ENCODE measurements at places on chromosomes 4 and X.

- DNase-seq, result no peak
These were observed 20.4 kb downstream of the USP46 start for GRCh38 chr4:52638717-52639116.

DNA sequence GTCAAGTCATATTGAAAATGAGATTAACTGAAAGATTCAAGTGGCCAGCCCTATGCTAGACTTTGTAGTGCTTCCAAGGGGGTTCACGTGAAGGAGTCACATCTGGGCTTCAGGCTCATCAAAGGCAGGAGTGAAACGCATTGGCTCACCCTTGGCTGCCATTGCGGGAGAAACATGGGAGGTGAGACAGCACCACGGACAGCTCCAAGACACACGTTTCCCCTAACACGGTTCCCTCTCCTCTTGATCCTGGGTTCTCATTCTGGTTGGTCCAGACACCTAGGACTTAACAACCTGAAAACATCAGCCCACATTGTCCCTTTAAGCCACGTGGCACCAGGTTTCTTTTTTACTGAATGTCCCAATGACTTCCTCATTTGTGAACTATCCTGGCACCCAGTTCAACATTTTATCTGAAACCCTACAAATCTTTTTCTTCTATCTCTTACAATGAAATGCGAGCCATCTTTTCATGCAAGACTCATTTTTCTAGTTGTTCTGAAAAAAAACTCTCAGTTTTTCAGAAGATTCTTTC lies 279.0 kb upstream of the VCX3A start:
- DNase-seq, result no peak

GRCh38 chr4:185118876-185119275 lies 24.2 kb upstream of the SLC25A4 start:
- no peak for DNase-seq

DNA sequence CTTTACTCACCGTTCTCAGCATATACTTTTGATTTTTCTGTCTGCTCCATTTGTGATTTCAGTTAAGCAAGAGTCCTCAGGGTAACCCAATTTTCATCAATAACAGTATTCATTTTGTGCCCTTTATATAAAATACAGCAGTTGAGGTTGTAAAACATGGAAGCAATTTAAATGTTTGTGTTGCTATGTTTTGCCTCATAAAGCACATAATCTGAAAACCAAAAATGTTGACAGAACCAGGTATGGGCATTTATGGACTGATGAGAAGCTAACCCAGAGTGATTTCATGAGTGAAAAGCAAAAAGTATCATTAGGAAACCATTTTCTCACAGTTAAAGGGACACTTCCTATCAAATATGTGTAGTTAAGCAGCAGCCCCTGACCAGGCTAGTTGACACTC lies at the start of gene ASIC5:
ASIC5 (minus strand) TSS at position 101 of the 400 bp plus-strand sequence; CDS start at position 50, 51 bp downstream.
- DNase-seq, result no peak

DNA sequence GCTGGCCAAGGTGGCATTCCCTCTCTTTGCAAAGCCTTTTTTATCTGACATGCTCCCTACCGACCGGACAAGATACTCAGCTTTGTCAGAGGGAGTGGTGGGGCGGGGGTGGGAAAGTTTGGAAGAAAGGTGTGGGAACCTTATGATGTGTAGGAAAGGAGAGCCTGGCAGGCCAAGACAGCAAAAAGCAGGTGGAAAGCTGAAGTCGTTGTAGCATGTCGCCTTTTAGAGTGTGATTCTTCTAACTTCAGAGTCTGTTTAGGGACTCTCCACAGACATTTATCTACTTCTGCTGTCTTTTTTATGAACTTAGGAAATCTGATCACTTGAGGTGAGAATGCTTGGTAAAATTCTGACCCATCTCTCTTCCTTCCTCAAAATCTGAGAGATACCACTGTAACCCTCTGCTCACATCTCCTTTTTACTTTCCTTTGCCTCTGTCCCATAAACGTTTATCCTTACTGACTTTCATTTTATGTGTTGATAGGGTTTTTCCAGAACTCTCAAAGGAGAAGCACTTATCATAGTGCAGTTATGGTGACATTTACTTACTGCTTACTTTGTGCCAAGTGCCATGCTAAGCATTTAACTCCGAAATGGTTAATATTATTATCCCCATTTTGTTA lies 8.2 kb upstream of the RUFY3 start:
- no peak for DNase-seq

GRCh38 chr4:155675709-155676429 lies 9.2 kb downstream of the GUCY1A1 start:
- no peak for DNase-seq

DNA sequence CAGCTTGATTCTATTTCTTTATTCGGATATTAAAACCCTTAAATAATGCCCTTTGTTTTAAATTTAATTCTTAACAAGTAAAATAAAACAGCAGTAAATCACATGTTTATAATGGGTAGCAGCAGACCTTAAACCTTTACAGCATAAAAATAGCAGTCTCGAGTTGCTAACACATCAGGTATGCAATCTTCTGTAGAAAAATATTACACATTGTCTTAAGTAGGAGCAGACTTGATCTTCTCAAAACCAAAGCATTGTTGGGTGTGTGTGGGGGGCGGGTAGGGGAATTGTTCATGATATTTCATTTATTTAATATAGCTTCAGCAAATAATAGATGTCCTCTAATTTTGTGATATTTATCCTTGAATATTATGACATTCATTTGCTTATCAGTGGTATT lies 331.4 kb downstream of the PCDH7 start:
- no peak for DNase-seq

GRCh38 chrX:38216642-38217041 lies 4.0 kb downstream of the SRPX start:
- DNase-seq, result no peak

DNA sequence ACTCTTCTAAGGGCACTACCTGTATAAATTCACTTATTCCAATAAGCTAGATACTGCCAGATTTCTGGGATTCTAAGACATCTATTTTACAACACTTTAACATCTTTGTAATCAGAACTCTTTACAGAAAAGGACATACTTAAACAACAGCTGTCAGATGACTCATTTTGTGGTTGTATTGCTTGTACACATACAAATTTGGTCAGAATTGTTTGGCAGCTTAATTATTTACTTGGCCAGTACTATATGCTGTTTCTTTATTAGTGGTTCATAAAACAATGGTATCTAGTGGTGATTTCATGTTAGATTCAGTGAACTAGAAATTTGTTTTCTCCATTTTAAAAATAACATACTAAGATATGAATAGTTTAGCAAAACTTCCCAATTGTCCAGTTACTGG lies 27.2 kb downstream of the PALLD start:
- DNase-seq, result no peak

- no peak for DNase-seq
These were observed 48.1 kb downstream of the RAB40AL start for GRCh38 chrX:102985192-102985591.

GRCh38 chrX:30196322-30196721 lies 19.0 kb upstream of the MAGEB2 start:
- no peak for DNase-seq

- no peak for DNase-seq
These were observed 99.1 kb downstream of the ARHGAP10 start for GRCh38 chr4:147830987-147831386.

DNA sequence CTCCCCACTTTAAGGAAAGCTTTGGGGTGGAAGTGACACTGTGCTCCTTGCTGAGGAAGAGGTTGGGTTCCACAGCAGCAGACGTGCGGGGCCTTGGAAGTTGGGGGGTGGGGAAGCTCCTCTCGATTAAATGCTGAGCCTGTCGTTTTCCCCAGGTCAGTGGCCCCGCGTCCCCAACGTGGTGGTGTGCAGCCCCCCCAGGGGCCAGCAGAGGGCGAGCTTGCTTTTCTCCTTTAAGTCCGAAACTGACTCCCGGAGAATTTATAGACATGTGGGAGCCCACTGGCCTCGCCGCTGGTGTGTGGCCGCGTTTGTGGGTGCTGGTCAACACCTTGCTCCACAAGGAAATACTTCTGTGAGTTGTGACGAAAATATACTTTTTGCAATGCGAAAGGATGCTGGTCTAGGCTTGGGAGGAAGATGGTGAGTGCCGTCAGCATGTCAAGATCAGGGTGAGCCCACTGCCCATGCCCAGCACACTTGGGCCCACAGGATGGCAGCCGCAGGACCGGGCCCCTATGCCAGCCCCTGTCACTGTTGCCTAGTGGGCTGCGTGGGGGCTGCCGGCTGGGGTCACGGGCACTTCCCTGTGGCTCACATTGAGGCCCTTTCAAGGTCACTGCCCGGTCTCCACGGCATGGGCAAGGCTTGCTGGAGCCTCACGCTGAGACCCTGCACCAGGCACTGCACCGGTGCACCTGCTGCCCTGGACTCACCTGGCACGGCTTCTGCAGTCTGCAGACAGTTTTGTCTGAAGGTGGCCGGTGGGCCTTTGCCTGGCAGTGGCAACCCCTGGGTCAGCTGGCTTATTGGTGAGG lies 9.4 kb downstream of the UVSSA start:
- DNase-seq, result peak; percentile 16

- DNase-seq, result no peak
These were observed 18.7 kb upstream of the ZNF827 start for GRCh38 chr4:145957302-145957701.

- DNase-seq, result no peak
These were observed 77.3 kb downstream of the FAM184B start for GRCh38 chr4:17704020-17704650.

DNA sequence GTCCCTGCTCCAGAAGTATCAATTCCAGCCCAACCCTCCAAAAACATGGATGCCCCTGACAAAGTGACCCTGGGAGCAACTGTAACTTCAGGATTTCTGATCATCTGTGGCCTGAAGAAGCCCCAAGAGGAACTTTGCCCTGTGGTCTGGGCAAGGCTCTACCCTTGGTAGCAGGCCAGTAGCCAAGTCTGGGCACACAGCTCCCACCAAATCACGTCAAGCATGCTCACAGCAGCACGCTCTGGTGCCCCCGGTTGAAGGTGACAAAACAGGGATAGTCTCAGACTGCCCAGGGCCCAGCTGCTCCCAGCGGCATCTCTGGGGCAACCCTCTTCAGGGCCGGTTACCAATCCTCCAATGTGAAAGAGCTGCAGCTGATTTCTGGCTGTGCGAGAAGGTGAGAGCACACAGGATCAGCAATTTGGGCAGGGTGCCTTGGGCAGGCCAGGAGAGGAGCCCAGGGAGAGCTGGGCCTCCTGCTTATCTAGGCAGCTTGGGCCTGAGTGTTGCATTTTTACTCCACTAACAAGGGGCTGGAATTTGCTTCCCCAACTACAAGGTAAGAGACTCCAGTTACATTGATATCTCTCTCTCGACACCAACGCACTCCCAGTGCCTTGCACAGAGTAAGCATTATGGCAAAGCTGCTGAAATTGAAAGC lies 418.1 kb downstream of the BCOR start:
- DNase-seq, result no peak

DNA sequence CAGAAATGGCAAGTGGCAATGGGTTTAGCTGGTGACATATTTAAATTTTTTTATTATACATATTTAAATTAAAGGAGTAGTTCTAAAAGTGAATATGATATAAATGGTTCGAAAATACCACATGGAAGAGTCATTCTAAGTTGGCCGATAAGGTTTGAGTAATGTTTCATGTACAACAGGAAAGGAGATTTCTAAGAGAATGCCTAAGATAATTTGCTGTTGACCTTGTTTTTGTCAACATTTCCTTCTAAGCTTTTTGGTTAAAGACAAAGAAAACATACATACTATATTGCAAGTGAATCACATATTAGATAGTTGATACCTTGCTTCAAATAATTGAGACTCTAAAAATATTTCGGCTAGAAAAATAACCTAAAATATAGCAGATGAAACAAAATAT lies 526.6 kb upstream of the SLIT2 start:
- no peak for DNase-seq

GRCh38 chr4:8024073-8024786 lies 84.6 kb upstream of the AFAP1 start:
- no peak for DNase-seq

GRCh38 chrX:132463411-132463810 lies 25.4 kb downstream of the MBNL3 start:
- no peak for DNase-seq

DNA sequence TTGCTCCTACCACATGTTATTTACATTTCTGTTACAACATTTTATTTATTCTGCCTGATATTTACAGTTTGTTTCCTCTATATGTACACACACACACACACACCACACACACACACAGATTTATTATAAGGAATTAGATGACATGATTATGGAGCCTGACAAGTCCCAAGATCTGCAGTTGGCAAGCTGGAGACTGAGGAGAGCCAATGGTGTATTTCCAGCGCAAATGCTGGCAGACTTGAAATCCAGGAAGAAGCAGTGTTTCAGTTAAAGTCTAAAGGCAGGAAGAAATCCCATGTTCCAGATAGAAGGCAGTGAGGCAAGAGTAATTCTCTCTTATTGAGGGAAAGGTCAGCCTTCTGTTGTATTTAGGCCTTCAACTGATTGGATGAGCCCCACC lies 1.8 kb upstream of the KLHL4 start:
- DNase-seq, result no peak

DNA sequence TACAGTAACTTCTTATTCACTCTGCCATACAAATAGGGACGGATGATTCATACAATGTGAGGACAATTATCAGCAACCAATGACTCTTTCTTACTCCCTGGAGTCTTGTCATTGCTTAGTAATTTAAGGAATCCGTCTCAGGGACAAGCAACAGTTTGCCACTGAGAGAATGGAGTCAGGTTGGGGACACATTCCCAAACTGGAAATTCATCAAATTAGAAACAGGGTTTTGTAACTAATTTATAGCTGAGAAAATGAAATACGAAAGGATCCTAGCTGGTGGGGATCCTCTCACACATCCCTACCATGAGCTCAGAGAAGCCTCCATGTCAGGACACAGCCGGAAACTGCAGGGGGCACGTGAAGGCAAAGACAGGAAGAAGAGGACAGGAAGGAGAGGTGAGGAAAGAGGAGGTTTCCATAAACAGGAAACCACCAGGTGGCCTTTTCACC lies 50.4 kb upstream of the KDR start:
- DNase-seq, result no peak

GRCh38 chr4:184019667-184020623 lies 114.8 kb downstream of the STOX2 start:
- DNase-seq, result no peak

DNA sequence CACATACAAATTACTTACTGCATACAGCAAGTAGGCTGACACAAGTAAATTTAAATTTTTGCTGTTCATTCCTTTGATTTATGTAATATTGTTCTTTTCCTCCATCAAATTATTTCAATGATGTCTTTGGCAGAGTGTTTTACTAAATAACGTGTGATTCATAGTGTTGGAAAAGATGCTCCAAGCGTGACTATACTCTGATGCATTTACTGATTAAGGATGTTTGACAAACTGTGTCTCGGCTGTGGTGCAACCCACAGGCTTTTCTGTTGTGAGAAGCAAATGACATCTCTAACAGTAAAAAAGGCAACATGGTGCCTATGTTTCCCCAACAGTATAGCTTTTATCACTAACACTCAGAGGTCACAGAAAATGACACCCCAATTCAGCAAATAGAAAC lies 540.9 kb downstream of the PPP4R3C start:
- DNase-seq, result no peak

DNA sequence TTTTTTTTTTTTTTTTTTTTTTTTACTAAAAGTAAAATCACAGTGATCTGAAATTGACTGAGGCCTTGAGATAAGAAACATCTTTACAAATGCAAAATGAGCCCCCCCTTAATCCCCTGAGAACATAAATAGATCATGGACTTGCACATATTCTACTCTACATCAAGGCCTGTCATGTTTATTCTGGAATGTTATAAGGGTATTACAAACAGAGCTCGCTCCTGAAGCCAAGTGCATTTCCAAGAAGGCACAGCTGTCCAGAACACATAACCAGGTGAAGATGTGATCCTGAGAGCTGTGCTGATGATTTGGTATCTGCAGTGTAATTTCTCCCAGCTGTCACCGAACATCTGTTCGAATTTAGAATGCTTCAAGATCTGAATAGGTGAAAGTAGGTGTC lies 384.5 kb downstream of the GPAT3 start:
- no peak for DNase-seq

- no peak for DNase-seq
These were observed 147.0 kb upstream of the SH3RF1 start for GRCh38 chr4:169417629-169418282.
